ENCODE measurements at places on chromosomes 1 and 21.

GRCh38 chr1:35111106-35111505 lies 31.9 kb downstream of the ZMYM1 start:
- no peak for DNase-seq

DNA sequence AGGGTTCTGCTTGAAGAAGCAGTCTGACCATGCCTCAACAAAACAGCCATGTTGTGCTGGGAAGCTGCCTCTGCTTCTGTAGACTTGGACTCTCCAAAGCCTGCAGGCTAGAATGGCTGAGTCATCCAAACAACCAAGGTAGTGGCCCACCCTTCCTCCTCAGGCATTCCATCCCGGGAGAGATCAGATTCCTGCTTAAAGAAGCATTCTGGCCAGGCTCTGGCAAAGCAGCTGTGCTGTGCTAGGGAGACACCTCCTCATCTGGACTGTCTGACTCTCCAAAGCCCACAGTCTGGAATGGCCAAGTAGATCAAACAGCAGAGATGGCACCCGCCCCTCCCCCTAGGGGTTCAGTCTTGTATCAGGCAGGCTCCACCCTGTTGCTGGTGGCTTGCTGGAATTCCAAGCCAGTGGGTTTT lies 38.3 kb upstream of the F3 start:
- DNase-seq, result no peak

- no peak for DNase-seq
These were observed 52.8 kb upstream of the ACTRT2 start for GRCh38 chr1:2968471-2968881.

GRCh38 chr1:70977041-70977440 lies 70.6 kb downstream of the PTGER3 start:
- no peak for DNase-seq

DNA sequence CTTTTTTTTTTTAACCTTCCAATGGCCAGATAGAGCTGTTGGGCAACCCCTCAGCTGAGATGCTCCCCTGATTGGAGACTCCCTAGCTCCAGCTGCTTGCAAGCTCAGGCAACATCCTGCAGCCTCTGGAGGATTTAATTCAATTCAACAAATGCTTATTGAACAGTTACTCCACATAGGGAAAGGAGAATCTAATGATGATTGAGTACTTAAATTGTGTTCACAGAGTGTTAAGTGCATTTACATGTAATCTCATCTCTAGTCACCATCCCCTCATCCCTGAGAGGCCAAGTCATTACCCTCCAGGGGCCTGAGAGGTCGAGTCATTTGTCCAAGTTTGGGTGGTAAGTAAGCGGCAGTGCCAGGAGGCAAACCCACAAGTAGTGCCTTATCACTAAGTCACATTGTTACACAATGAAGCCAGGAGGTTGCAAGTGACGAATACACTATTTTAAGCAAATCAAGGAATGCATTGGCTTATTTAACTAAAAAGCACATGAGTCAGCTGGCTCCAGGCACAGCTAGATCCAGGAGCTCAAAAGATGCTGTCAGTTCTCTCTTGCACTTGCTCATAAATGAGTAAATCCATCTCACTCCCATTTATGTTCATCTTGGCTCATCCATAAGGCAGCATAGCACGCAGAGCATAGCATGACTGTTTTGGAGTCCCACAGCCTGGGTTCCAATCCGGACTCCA lies 64.3 kb downstream of the OPTC start:
- DNase-seq, result peak; percentile 87

All from right atrium auricular region (tissue), 2 donors.